ENCODE measurements at places on chromosomes 5 and 9.

- no peak for DNase-seq
- peaks cover 13% of the 10 kb centered on the region for H3K27me3 ChIP-seq
- H3K36me3 ChIP-seq: peaks cover 2% of the 10 kb centered on the region
- H3K4me3 ChIP-seq: no peak overlapping the region
- peaks cover 2% of the 10 kb centered on the region for H3K4me1 ChIP-seq
Measured at GRCh38 chr9:86200599-86201162, 58.8 kb downstream of the C9orf153 start.

DNA sequence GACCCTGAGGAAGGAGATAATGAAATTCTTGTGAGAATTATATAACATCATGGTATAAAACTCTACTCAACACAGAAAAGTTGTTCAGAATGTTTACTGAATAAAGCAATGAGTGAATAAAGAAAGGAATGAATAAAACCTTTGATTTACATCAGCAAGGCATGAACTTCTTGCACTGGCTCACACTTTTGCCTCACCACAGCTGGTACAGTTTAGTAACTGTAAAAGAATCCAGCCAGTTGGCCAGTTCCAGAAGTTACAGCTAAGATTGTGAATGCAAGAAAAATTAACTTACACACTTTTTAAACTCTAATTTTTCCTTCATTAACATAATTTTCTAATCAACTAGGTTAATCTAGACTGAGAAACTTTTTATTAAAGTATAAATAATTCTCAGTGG lies 490.9 kb downstream of the NFIB start:
- DNase-seq: no peak
- H3K27me3 ChIP-seq: no peaks in the 10 kb centered on the region
- H3K4me1 ChIP-seq: no peaks in the 10 kb centered on the region
- H3K27ac ChIP-seq: no peak overlapping the region
- no peak overlapping the region for H3K4me3 ChIP-seq

- no peak overlapping the region for H3K4me3 ChIP-seq
- peaks cover 7% of the 10 kb centered on the region for H3K27me3 ChIP-seq
- no peaks in the 10 kb centered on the region for H3K36me3 ChIP-seq
- H3K27ac ChIP-seq: no peak overlapping the region
- DNase-seq: no peak
Measured at GRCh38 chr9:92931606-92932005, 15.7 kb upstream of the FGD3 start.

DNA sequence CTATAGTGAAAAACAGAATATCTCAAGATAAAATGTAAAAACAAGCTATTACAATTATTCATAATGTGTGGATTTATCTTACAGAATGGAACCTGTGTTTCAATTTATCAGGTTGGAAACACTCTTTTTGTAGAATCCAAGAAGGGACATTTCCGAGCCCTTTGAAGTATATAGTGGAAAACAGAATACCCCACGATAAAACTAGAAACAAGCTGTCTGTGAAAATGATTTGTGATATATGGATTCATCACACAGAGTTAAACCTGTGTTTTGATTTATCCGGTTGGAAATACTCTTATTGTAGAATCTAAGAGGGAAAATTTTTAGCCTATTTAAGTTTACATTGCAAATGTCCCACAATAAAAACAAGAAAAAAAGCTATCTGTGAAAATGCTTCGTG lies 388.2 kb downstream of the PRDM9 start:
- no peak overlapping the region for H3K27ac ChIP-seq
- no peaks in the 10 kb centered on the region for H3K27me3 ChIP-seq
- no peaks in the 10 kb centered on the region for H3K4me1 ChIP-seq
- no peaks in the 10 kb centered on the region for H3K36me3 ChIP-seq

GRCh38 chr5:6595405-6595804 lies 37.4 kb downstream of the NSUN2 start:
- H3K27me3 ChIP-seq: no peaks in the 10 kb centered on the region
- peaks cover 39% of the 10 kb centered on the region for H3K36me3 ChIP-seq
- H3K4me1 ChIP-seq: peaks cover 3% of the 10 kb centered on the region
- no peak for DNase-seq
- no peak overlapping the region for H3K4me3 ChIP-seq
- H3K27ac ChIP-seq: no peak overlapping the region

Data from memory B cell (primary cell).